Spleen (tissue), 13 donors: ENCODE measurements at places on chromosomes 7 and 10. TPM values are rescaled to one million over a fixed set of nuclear protein-coding genes. Genes with fewer than 3 reads are reported as not detected.
A peak's percentile ranks its signal among the peaks of the same experiment; 100 is the strongest.

The ANKRD61 gene
- total RNA-seq, result not detected

The PKD2L1 gene
- 4.5 TPM for total RNA-seq

DNA sequence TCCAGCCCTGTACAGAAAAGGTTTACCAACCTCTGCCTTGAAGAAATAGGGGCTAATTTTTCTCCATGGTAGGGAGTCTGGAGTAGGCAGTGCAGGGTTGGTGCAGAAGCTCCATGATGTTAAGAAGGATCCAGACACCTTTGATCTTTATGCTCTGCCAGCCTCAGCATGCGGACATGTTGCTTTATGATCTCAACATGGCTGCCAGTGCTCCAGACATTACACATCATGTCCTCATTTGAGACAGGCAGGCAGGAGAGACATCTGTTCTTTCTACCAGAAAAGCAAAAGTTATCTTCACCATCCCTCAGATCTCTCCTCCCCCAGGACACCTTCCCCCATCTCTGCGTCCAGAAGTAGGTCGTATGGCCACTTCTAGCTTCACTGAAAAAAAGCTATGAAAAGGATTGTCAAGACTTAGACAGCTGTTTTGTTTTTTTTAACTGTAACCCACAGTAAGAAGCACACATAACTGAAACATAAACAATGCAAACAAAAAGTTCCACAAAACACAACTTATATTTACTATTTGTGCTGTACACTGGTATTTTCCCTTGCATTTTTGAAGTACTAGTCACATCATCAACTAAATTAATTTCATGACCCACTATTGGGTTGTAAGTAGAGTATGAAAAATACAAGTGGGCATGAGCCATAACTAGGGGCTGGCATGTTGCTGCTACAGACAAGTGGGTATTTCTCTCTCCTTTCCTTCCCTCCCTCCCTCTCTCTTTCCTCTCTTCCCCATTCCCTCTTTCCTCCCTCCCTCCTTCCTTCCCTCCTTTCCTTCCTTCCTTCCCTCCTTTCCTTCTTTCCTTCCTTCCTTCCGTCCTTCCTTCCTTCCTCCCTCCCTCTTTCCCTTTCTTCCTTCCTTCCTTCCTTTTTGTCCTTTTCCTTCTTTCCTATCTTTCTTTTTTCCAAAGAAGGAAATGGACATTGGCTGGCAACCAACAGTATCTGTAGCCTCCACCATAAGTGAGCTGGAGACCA lies 2.6 kb upstream of the RASSF4 start:
- peak; percentile 11 for DNase-seq

DNA sequence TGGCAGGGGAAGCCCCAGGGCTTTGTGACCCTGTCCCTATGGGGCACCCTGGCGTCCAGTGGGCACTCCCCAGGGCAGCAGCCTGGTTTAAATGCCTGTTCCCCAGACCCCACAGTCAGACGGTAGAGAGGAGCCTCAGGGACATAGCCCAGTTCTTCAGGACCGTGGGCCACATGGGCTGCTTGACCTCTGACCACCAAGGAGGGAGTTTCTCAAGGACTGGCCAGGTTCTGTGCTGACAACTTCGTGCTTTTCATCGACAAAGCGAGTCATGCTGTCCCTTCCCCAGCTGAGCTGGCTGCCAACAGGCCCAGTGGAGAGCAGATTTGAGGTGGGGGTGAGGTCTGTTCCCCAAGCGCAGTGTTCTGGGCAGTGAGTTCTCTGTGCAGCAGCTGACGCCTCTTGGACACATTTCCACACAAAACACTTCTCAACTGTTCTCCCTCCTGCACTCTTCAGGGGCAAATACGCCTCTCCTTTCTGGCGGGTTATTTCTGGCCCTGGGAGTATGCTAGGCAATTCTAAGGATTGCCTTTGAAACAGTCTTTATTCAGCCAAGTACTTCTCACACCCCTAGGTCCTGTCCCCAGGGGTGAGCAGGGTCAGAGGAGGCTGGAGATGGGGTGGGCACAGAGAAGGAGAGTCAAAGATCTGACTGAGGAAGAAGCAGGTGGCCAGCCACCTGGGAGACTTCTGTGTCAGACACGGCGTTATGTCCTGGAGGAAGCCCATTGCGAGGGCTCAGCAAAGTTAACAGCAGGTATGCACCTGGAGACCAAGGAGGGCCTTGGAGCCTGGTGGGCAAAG lies 57.3 kb upstream of the CAMK2B start:
- peak; percentile 51 for DNase-seq
